8988T (cell line): ENCODE measurements at places on chromosomes 4 and X.

- no peak for DNase-seq
These were observed 7.1 kb upstream of the DCUN1D4 start for GRCh38 chr4:51835855-51836254.

DNA sequence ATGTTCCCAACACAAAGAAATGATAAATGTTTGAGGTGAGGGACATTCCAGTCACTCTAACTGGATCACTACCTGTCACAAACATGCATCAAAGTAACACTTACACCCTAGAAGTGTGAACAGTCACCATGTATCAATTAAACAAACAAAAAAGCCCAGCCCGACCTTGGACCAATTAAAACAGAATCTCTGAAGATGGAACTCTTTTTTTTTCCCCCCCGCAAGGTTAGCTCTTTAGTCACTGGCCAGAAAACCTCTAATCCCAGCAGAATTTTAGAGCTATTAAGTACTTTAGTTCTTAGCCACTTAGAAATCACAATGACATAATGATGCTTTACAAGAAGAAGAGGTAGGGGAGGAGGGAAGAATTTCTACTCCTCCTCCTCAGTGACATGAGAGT, 154.5 kb downstream of the PALLD start:
- DNase-seq = no peak

- DNase-seq = no peak
These were observed 157.7 kb downstream of the CHIC2 start for GRCh38 chr4:53906606-53907190.

DNA sequence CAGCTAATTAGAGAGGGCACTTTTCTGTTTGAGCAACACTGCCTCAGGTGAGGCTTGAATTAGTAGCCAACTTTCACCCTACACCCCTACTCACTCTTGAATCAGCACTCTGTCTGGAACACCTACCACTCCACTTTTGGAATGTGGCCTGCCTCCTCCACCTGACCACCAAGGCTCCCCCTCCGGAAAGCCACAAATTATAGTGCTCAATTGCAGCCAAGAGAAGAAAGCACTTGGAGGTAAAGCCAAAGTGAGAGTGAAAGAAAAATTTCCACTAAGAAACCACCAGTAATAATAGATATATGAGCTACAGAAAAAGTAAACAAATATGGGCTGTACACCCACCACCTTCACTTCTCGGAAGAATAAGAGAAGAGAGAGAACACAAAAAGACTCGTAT, 41.1 kb downstream of the PPP3CA start:
- no peak for DNase-seq

- DNase-seq = no peak
These were observed 6.7 kb downstream of the WDR44 start for GRCh38 chrX:118352566-118352965.

DNA sequence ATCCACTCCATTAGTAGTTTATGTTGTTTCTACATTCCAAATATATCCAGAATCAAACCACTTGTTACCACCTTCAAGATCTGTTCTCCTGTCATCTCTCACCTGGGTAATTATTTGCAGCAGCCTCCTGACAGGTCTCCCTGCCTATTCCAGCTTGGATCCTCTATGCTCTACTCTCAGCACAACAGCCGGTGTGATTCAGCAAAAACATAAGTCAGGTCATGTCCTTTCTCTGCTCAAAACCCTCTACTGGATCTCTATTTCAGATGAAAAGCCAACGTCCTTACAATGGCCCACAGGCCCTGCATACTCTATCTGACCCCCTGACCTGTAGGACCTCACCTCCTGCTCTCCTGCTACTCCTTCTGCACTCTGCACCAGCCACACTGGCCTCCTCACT, 84.5 kb downstream of the NHSL2 start:
- DNase-seq = no peak

DNA sequence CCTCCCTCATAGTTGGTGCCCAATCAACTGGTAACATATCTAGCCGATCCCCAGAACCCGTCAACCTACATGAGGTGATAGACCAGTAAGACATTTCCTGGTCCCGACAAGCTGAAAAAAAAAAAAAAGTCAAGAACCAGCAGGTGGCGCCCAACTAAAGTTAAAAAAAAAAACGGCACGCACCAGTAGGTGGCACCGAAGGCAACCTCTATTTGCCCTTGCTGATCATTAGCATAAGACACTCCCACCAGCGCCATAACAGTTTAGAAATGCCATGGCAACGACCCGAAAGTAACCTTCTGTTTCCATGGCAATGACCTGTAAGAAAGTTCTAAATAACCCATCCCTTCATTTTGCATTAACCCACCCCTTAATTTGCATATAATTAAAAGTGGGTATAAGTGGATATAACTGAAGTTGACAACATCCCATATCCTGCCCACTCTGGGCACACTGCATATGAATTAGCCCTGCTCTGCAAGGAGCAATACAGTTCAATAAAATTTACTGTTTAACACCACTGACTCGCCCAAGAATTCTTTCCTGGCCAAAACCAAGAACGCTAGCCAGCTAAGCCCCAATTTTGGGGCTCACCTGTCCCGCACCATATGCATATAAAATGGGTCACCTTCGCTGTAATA, 83.9 kb upstream of the SPANXB1 start:
- DNase-seq = no peak

GRCh38 chr4:84879651-84880200, 86.8 kb downstream of the WDFY3 start:
- DNase-seq = no peak

DNA sequence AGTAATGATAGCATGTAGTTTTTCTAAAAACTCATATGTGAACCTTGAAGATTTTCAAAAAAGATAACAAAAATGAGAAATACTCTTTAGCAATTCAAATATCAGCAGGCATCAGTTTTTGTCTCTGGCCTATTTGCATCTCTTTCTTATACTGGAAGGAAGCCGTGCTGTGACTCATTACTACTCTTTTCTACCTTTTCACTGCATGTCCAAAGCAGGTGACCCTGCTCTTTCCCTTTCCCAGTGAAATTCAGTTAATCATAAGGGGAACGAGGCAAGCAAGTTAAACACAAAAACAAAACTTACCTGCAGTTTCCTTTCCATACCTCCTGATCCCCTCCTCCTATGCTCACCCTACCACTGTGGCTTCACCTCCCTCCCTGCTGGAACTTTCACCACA, 9.3 kb downstream of the SPATA4 start:
- DNase-seq = no peak
